COR-L47 (cell line): ENCODE measurements at places on chromosomes 16 and 17.

DNA sequence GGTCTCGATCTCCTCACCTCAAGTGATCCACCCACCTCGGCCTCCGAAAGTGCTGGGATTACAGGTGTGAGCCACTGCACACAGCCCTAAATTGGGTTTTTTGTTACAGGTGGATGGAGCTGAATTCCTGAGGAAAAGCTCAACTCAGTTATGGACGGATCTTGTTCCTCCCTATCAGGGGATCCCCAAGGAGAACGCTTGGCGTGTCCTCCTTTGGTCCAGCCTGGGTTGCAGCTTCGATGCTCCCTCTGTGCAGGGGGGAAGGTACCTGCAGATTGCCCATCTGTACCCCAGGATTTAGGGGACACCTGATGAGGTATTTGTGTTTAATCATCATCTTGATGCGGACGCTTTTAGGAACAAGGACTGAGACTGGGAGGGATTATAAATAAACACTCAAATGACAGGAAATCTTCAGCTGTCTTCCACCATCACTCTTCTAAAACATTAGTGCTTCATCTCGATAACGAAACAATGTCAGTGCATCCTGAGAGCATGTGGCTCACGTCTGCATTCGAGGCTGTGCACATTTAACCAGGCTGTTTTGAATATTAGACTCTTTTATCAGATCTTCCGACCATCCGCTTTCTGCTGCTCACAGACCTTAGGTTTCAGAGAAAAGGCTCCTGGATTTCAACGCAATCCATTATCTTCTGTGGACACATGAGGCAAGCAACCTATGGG is 18.2 kb upstream of the MEIOB start:
- no peak for DNase-seq

DNA sequence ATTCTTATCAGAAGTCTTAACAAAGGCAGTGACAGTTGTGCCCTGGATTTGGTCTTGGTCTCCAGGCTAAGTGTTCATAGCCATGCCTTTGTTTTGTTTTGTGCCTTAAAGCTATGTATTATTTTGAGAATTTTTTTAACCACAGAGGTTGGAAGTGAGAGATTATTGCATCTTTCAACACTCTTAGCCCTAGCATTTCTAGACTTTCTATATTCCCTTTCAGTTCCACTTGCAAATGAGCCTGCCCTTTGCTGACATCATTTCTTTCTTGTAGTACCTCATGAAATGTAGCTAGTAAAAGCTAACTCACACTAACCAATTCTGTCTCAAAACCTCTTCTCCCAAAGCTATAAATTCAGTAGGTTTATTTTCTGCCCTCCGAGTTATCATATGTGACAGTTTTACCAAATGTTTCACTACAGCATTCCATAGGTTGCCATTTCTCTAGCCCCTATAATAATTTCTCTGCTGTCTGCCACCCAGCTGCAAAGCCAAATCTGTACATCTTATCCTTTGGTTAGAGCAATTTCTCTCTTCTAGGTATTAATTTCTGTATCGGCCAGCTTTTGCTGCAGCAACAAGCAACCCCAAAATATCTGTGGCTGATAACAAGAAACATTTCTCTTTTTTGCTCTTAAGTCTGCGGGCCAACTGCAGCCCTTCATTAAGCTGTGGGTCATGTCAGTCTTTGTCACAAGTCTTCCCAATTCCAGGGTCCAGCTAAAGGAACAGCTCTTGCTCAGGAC is 14.2 kb upstream of the CCL1 start:
- DNase-seq: no peak

DNA sequence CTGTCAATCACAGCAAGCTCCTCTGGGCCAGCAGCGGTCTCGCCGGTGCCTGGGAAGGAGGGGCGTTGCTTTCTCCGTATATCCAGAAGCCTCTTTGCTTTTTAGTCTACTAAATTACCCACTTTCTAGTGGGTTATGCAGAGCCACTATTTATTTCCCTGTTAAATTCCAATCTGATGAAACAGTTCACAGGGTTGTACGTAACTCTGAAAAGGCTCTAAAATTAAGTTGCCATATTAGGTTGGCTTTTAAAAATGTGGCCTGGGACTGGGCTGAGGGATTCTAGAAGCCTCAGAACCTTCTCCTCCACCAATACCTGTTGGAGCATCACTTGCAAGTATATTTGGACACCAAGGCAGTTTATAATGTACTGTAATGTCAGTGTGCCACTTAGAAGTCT is 27.2 kb downstream of the MARCHF10 start:
- no peak for DNase-seq

GRCh38 chr17:45791935-45792334 is 7.8 kb downstream of the CRHR1 start:
- peak; percentile 34 for DNase-seq

DNA sequence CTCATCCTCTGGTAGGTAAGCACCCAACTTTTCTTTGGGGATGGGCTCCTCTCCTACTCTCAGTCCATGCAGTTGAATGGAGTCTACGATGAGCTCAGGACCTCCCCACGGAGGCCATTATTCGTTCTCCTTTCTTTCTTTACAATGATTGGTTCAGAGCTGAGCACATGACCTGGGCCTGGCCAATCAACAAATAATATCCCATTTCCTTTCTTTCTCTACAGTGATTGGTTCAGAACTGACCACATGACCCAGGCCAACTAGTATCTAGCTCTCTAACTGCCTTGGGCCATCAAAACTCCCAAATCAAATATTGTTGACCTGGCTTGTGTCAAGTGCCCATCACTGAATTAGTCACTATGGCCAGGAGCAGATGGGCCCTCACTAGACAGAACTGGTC is 129.2 kb downstream of the USP31 start:
- no peak for DNase-seq

DNA sequence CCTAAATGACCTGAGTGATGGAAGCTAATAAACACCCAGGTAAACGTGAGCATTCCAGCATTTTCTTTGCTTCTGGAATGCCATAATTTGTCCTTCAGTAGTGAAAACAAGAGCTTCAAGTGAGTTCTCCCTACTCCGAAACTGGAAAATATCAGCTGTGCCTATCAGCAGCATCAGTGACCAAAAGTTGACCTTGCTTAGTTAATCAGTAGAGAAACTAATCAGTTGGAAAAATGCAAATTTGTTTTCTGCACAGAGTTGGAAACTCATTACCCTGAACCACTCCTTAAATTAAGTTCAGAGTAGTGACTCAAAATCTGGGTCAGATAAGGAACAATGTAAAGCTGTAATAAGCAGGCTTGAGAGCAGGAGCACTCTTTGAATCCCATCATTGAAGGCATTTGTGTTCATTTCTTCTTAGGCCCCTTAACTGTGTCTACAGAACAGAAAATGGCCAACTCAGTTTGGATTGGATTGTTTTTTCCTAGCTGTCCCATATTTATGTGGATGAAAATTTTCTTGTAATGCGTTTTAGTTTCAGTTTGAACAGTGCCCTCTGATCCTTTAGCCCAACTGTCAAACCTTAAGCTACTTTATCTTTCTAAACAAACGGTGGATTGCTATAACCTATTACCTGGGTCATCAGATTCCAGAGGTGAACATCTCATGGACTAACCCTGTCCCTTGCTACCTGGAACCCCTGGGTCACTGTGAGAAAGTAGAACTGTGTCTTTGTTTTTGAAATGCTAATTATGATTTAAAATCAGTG is 290.4 kb downstream of the TOX3 start:
- no peak for DNase-seq

DNA sequence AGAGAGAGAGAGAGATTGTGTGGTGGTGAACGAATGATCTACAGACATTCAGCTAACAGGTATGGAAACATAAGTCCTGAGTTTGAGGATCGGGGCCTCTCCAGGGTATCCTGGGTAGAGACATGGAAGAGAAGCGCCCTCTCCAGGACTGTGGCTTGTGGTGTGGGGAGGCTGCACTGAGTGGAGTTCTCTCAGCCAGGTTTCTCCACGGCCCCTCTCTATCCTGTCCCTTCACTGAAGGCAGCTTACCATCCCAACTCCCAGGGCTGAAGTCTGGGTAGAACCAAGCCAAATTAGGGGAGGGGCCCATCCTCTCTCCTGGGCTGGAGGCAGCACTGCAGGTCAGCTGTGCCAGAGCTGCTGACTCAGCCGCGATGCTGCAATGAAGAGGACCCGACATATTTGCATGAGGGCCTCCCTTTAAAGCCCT is 6.2 kb downstream of the C1QL1 start:
- no peak for DNase-seq

- DNase-seq: no peak
These were observed 33.9 kb downstream of the FZD2 start for GRCh38 chr17:44591206-44591605.

DNA sequence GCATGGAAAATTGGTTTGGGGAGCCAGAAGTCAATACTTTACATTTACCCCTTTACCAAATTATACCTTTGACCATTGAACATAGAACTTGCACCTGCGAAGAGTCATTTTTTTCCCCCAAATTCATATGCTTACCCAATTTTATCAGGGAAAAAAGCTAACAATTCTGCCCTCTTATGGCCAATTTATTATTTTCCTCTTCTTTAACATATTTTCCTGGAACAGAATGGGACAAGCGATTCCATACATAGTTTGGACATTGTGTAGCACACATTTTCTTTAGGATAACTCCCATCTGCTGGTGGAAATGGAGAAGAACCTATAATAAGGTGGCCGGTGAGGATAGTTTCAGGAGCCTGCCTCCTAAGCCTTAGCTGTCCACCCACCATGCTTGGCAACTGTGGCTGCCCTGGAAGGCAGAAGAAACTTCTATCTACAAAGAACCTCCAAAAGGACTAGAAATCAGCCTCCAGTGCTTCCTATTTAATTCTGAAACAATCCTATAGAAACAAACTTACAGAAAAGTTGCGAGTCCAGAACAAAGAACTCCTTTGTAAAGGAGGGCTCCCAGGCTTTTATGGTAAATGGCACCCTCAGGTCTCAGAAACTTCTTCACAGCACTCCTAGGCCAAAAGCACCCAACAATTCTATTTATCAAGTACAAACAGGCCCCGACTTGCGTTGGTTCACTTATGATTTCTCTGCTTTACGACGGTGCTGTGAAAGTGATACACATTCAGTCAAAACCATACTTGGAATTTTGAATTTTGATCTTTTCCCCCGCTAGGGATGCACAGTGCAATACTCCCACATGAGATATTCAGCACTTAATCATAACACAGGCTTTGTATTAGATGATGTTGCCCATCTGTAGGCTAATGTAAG is 64.1 kb upstream of the CACNG4 start:
- DNase-seq: peak; percentile 12

DNA sequence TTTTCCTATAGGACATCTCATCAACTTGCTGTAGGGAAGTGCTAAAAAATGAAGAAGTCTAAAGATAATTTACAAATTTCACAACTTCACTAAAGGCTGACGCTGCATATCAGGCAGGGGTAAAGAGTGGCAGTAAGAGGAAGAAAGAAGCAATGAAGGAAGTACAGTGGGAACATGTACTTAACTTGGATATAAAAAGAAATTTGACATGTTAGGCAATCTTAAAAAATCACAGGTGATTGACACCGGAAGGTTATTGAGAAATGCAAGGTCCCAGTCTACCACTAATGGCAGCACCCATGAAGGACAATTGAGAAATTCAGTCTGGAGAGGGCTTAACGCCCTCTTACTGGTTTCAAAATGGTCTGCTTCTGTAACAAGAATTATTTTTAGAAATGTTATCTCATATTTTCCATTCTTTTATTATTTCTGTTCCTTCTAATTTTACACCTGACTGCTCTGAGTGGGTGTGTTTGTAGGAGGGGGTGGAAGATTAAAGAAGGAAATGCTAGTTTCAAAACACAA is 358.1 kb downstream of the KCNJ2 start:
- DNase-seq: no peak

DNA sequence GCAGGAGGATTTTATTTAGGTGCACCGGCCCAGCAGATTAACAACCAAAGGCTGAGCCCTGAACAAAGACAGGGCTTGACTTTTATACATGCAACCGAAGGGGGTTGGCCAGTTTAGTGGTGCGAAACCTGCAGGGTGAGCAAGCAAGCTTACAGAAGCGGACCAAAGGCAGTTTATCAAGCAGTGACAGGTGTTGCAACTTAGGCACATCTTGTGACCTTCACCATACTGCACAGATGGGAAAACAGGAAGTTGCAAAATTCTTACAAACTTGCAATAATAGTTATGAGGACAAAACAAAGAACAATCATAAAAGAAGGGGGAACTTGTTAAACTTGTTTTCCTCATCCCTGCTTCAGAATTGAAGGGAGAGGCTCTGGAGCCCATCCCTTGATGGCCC is 1265.1 kb downstream of the CDH8 start:
- DNase-seq: no peak

- peak; percentile 10 for DNase-seq
These were observed 27.1 kb upstream of the IL21R start for GRCh38 chr16:27374804-27375425.
